ENCODE measurements at places on chromosomes 3 and 15. TPM values are rescaled to one million over a fixed set of nuclear protein-coding genes. Genes with fewer than 3 reads are reported as not detected.

DNA sequence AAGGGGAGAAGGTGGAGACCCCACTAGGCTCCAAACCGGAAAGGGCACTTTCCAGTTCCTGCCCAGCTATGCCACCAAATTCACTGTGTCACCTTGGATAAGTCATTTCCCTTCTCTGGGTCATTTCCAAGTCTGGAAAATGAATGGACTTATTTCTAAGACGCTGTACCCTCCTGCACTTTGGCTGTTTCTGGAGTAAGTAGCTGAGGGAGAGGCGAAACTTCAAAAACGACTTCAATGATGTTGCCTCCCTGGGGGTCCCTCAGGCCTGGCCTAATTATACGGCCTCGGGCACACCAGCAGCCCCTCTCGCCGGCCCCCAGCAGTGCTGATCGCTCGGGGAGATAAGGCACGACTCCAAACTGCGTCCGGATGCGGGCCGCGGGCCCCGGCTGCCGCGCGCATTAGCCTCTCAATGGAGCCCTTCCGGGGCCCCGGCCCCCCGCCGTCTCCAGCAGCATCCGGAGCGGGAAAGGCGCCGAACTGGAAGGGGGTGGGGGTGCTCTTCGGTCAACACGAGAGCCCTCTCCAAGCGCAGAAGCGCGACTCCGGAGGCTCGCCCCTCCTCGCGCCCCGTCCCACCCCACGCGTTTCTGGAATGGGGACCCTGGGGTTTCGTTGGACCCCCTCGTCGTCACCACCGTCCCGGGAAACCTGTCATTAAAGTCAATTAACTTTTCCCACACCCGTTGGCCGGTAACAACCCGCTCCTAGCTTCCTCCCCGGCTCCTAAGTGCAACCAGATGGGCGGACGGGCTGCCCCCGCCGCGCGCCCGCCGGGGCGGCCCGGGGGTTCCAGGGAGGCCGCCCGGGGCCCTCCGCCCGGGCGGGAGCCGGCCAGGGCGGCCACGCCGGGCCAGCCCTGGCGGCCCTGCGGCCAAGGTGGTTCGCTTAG lies 4.8 kb downstream of the HES1 start:
- H3K27ac ChIP-seq: no peak overlapping the region
- peak; percentile 36 for DNase-seq
- no peaks in the 10 kb centered on the region for H3K36me3 ChIP-seq
- peaks cover 16% of the 10 kb centered on the region for H3K4me1 ChIP-seq

DNA sequence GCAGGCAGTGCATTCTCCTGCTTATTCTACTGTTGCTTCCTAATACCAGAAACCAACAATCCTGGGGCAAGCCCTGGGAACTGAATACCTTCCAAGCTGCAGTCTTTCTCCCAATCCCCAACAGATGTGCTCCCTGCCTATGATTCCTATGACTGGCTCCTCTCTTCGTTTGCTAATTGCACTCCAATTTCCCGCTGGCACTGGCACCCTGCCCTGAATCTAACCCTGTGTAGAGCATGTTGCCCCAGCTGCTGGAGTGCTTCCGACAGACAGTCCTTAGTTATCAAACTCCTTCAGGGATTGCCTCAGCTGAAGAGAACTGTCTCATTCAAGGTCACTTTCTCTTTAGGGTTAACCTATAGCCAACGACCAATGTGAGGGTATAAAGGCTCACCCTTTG lies 214.1 kb downstream of the NECTIN3 start:
- peaks cover 2% of the 10 kb centered on the region for H3K4me1 ChIP-seq
- H3K27me3 ChIP-seq: peaks cover 2% of the 10 kb centered on the region
- H3K4me3 ChIP-seq: no peak overlapping the region
- no peak overlapping the region for H3K27ac ChIP-seq

DNA sequence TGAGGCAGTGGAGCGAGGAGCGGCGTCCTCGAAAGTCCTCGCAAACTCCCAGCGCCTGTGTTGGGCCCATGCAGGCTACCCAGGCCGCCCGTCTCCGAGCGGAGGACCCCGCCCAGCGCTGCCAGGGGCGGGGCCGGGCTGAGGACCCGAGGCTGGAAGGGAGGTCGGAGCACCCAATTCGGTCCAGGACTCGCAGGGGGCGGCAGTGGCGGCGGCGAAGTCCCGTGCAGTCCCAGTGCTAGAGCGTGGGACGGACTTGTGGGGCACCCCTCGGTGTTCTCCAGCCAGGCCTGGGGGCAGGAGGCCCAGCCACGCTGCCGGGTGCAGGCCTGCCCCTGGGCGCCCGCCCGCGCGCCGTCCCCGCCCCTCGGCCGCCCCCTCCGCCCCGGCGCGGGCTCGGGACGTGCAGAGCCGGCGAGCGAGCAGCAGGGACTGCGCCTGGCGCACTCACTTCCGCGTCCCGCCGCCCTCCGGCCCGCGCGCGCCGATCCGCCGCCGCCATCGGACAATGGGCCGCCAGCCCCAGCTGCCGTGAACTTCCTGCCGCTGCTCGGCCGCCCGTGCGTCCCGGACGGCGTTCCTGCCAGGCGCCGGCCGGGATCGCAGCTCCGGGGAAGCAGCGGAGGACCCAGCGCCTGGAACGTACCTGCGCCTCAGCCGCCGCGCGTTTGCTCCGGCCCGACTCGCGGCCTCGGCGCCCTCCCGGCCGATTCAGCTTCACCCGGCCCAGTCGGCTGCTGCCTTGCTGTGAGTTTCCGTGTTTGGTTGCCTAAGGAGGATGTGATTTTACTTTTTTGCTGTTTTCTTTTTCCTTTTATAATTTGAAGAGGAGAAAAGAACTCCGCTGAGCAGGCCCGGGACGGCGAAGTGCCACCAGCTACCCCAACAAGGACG lies 596 bp upstream of the LIMD1 start:
- H3K4me1 ChIP-seq: peaks cover 5% of the 10 kb centered on the region
- peak; percentile 68 for DNase-seq
- no peaks in the 10 kb centered on the region for H3K36me3 ChIP-seq
- no peak overlapping the region for H3K27ac ChIP-seq
- peaks cover 2% of the 10 kb centered on the region for H3K27me3 ChIP-seq

DNA sequence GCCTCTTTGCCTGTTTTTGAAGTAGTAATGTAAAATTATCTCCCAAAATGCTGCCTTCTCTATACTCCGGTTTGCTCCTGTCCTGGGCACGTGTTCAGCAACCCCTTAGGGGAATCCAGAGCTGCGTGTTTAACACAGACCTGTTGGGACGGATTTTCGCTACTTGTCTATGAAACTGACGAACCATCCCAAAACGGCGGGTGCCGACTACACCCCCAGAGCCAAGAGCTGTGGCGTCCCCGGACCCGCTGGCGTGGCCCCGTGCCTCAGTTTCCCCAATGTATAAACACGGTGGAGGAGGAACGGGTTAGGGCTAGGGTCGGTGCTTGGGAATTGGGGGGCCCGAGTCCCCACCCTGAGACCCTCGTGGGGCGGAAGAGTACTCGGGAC lies 473 bp downstream of the FHIT start:
- H3K4me3 ChIP-seq: peak overlapping the region; percentile 84
- peaks cover 3% of the 10 kb centered on the region for H3K27me3 ChIP-seq
- H3K4me1 ChIP-seq: peaks cover 16% of the 10 kb centered on the region
- peak; percentile 27 for DNase-seq

GRCh38 chr3:130772129-130772528 lies 25.5 kb upstream of the PIK3R4 start:
- no peaks in the 10 kb centered on the region for H3K36me3 ChIP-seq
- no peak for DNase-seq
- no peaks in the 10 kb centered on the region for H3K27me3 ChIP-seq
- H3K4me3 ChIP-seq: no peak overlapping the region
- no peak overlapping the region for H3K27ac ChIP-seq
- no peaks in the 10 kb centered on the region for H3K4me1 ChIP-seq

DNA sequence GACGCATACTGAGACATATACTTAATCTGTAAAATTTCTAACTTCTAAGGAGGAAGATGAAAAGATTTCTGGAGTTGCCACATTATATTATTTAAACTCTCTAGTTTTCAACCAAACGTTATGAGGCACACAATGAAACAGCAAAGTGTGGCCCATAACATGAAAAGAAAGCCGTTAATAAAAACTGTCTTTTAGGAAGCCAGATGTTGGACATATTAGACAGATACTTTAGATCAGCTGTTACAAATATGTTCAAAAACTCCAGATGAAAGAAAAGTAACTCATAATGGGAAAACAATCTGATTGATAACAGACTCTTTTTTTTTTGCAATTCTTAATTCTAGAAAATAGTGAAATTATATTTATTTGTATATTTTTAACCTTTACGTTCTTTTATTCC lies 34.3 kb downstream of the ADAMTSL3 start:
- no peak overlapping the region for H3K4me3 ChIP-seq
- DNase-seq: no peak
- no peaks in the 10 kb centered on the region for H3K36me3 ChIP-seq
- H3K27ac ChIP-seq: no peak overlapping the region
- H3K27me3 ChIP-seq: no peaks in the 10 kb centered on the region

- no peak for DNase-seq
- peaks cover 2% of the 10 kb centered on the region for H3K4me1 ChIP-seq
- no peak overlapping the region for H3K27ac ChIP-seq
These were observed 73.9 kb downstream of the ARNT2 start for GRCh38 chr15:80478075-80478474.

DNA sequence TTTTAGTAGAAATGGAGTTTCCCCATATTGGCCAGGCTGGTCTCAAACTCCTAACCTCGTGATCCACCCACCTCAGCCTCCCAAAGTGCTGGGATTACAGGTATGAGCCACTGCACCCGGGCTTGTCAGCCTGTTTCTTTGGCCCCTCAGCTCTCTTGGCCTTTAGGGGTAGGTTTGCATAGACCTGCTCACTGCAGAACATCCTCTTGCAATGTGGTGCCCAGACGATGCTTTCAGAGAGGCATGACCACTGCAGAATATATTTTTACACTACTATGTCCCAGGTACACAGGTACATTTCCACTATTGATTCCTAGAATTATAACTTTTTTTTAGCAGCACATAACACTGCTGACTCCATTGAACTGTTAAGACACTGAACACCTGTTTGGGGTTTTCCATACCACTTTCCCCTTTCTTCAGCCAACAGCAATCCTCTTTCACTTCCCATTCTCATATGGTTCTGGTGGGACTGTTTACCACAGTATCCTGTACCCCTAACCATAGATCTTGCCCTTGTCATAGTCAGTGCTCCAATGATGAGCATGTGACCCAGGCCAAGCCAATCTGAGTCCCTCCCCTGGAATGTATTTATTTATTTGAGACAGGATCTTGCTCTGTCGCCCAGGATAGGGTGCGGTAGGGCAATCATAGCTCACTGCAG lies 21.1 kb downstream of the CCDC32 start:
- H3K36me3 ChIP-seq: no peaks in the 10 kb centered on the region
- H3K27ac ChIP-seq: no peak overlapping the region
- DNase-seq: no peak
- peaks cover 2% of the 10 kb centered on the region for H3K27me3 ChIP-seq

DNA sequence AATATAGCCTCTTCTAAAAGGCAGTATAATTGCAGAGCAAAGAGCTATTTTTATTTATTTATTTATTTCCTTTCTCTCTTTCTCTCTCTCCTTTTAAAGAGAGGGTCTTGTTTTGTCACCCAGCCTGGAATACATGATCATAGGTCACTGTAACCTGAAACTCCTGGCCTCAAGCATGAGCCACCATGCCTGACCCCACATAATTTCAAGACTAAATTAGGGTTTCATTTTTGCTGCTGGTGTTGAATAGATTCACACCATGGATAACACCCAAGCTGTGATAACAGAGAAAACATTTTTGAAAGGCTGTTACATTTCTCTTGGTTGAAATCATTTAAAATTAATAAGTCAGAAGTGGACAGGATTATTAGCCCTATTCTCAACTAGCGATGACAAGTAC lies 131.6 kb downstream of the LEKR1 start:
- H3K4me3 ChIP-seq: no peak overlapping the region
- no peak for DNase-seq
- H3K36me3 ChIP-seq: no peaks in the 10 kb centered on the region
- no peak overlapping the region for H3K27ac ChIP-seq
- H3K27me3 ChIP-seq: no peaks in the 10 kb centered on the region

- no peak overlapping the region for H3K27ac ChIP-seq
- no peak for DNase-seq
- peaks cover 8% of the 10 kb centered on the region for H3K36me3 ChIP-seq
- no peak overlapping the region for H3K4me3 ChIP-seq
These were observed 436.4 kb downstream of the NAALADL2 start for GRCh38 chr3:175295248-175296130.

DNA sequence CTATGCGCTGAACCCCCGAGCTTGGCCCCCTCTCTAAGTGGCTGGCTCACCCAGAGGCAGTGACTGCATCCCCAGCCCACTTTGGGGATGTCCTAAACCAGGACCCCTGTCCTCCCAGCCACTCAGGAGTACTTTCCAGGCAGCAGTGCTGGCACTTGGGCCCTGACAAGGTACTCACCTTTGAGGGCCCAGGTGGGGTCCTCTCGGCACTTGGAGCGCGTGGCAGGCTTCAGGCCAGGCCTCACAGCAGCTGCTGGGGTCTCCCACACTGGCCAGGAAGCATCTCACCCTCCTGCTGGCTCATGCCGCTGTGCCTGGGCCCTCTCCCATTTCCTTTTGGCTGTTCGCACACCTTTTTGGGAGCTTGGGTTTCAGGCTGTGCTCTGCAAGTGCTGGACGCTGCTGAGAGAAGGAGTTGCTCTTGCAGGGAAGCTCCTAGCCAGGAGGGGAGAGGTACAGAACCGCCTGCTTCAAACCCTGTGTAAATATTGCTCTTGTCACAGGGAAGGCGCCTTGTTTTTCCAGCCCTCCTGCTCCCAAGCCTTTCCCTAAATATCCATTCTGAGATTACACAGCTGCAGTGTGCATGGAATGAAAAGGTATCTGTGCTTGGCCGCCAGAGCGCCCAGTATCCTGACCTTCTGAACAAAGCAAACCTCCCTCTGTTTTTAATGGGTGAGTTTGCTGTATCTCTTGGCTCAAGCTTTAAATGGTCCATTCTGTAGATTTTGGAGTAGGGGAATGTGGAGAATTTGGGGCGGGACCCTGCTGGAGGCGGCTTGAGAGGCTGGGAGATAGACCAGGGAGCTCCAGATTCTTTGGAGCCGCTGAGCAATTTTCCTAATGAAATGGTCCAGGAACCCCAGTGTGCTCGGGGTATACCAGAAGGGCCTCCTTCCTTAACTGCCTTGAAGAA lies 45.6 kb downstream of the DNASE1L3 start:
- H3K27me3 ChIP-seq: peaks cover 3% of the 10 kb centered on the region
- H3K4me3 ChIP-seq: no peak overlapping the region
- no peaks in the 10 kb centered on the region for H3K36me3 ChIP-seq
- no peak overlapping the region for H3K27ac ChIP-seq
- no peaks in the 10 kb centered on the region for H3K4me1 ChIP-seq

The CDHR4 gene
- total RNA-seq: not detected

The PIGB gene
- 6.4 TPM for total RNA-seq

The ZBTB47 gene
- 9.7 TPM for total RNA-seq

The ZNF502 gene
- total RNA-seq: 0.32 TPM

The SLC28A1 gene
- total RNA-seq: 0.25 TPM
